ENCODE measurements at places on chromosomes 5 and 9. TPM values are rescaled to one million over a fixed set of nuclear protein-coding genes. Genes with fewer than 3 reads are reported as not detected.

PFN3 gene
- not detected for polyA plus RNA-seq

PCDHA11 gene
- polyA plus RNA-seq = not detected

C6 gene
- 0.02 TPM for polyA plus RNA-seq

FRMD3 gene
- 1.3 TPM for polyA plus RNA-seq

DCAF10 gene
- polyA plus RNA-seq = 11.8 TPM

- no peak for DNase-seq
Observed at GRCh38 chr9:100056561-100056960, 42.2 kb downstream of the ERP44 start.

DNA sequence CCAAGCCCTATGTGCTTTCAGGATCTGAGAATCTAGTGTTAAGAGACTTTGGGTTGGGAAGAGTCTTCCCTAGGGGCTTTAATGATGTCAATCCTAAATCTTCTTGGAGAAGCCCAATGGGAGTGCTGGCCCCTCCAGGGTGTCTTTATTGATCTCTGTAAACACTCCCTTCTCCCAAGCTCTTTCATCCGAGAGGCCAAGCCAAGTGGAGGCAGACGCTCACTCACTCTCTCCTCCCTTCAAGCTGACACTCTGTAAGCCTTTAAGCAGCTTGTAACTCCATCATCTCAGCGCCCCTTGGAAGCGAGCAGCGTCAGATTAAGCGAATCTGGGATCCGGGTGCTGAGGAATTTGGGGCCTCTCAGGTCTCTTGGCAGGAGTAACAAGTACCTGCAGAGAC lies 37.7 kb downstream of the SPARC start:
- DNase-seq = no peak

DNA sequence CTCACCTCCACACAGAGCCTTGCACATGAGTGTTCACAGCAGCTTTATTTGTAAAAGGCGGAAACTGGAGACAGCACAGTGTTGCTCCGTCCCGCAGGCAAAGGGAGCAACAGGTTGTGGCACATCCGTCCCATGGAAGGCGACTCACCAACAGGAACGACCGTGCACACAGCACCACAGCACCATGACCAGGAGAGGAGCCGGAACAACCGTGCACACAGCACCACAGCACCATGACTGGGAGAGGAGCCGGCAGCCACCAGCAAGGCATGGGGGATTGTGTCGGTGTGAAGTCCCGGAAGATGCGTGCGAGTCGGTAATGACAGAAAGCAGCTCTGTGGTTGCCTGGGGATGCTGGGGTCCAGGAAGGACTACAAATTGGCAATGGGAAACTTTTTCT lies 158.5 kb downstream of the C9orf50 start:
- DNase-seq = no peak

DNA sequence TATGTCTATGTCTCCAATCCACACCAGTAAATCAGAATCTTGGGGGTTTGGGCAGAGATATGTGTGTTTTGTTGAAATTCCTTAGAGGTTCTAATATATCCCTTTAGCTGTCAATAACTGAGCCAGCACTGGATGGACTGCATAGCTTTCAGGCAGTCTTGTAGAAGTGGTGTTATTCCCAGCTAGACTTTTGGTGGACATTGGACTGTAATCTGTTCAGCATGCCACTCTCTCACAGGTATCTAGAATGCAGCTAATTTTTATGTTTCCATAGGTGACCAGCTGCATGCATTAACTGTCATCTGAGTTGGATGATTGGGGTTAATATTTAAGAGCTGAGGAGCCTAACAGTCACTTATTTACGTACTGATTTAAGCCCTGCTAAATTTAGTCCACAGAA lies 45.1 kb upstream of the IL13 start:
- no peak for DNase-seq

DNA sequence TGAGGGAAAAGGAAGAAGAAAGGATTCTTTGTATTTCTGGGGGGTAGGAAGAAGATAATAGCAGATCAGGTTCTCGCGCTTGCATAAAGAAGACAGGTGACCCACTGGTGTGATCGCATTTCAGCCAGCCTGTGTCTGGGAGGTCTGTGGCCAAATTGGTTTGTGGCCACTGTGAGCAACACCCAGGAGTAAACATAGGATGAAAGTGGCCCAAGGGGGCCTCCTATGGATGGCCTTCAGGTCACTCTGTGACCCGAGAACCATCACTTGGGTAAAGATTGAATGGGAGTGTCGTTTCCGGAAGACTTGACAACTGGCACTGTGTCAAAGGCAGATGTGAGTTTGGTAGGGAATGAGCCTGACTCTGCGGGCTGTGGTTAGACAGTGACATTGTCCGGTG lies 34.2 kb downstream of the RAI14 start:
- DNase-seq = no peak

- no peak for DNase-seq
Observed at GRCh38 chr5:180785794-180786221, 16.8 kb downstream of the MGAT1 start.

DNA sequence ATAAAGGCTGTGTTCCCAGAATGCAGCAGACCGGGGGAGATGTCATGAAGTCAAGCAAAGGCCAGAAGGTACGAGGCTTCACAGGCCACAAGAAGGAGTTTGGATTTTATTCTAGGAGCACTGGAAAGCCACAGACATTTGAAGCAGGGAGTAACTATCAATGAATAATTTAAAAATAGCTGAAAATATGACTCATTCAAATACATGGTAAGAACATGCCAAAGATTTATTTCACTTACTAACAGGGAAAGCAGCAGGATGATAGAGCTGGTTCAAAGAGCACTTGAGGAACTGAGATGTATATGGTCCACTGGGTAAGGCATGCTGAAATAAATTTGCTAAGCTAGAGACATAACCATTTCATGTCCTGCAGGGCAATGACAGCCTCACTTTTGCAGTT lies 53.2 kb downstream of the MSX2 start:
- DNase-seq = no peak

- DNase-seq = peak; percentile 49
Observed at GRCh38 chr5:10503997-10504793, 59.7 kb upstream of the ANKRD33B start.

- no peak for DNase-seq
Observed at GRCh38 chr9:124452841-124453585, 2.8 kb downstream of the ADGRD2 start.
